ENCODE measurements at places on chromosomes 4 and X.
A peak's percentile ranks its signal among the peaks of the same experiment; 100 is the strongest.

- no peak for DNase-seq
Observed at GRCh38 chrX:134821370-134821769, 163.1 kb upstream of the PLAC1 start.

DNA sequence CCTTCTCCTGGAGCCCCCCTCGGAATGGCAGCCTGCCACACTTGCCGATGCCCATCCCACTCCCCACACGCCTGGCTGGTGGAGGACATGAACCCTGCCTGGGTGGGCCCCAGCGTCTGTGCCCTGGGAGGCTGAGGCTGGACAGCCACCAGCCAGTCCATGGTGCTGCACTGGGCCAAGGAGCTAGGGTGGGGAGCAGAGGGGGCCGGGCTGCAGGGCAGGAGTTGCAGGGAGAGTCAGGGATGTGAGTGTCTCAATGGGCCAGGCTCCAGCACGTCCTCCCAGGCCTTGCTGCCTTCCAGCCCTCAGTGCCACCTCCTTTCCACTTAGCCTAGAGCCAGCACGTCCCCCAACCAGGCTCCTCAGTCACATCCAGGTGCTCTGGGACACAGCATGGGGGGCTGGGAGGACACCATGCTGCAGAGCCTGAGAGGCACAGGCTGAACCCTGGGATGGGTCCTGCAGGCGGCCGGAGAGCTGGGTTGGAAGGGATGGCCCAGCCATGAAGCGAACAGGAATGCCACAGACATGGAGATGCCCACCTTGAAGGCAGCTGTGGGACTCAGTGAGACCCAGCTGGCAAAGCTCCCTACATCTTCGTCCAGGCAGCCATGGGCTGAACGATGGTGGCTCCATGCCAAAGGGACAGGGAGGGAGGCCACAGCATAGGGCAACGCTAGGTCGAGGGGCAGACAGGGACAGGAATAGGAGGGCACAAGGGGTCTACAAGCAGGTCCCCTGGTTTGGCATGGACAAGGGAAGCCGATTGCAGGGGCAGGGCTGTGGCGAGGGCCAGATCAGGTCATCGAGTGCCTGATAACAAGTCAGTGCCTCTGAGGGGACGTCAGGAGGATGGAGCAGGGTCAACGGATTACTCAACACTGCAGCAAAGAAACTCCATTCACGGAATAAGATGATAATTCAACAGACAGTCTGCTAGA lies 30.1 kb upstream of the MXD4 start:
- no peak for DNase-seq

GRCh38 chr4:20062054-20062453 lies 189.7 kb upstream of the SLIT2 start:
- no peak for DNase-seq

- no peak for DNase-seq
Observed at GRCh38 chr4:54027311-54027710, 37.1 kb downstream of the CHIC2 start.

DNA sequence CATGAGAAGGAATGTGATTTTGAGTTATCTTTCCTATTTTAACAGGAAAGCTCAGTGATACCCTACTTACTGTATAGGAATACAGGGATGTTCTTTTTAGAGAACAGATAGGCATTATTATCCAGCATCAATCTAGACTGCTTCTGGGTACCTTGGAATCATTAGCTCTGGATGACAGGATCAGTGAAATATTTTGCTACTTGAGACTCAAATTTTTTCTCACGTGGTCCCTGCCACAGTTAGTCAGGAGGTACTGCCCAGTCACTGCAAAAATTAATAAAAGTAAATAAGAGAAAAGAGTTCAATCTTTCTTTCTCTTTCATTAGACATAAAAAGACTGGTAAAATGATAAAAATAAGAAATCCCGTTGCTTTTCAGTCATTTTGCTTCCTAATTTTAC lies 5.5 kb downstream of the ZNF827 start:
- DNase-seq, result no peak

GRCh38 chrX:108537005-108537404 lies 97.4 kb downstream of the COL4A5 start:
- DNase-seq, result peak; percentile 1

DNA sequence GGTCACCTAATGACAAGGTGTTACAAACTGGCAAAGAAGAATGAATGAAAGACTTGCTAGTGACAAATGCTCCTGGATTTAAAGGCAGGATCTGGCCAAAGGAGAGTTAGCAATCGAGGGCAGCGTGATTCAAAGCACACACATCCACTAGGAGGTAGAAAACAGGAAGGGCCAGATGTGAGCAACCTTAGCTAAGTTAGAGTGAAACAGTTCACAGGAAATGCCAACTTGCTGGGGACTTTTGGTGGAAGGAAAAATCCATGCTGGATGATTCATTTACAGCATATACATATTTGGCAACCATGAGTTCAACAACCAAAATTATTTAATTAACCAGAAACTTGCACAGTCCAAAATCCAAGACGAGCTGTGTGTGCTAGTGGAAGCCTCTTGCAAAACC lies 276.9 kb downstream of the PTTG2 start:
- DNase-seq, result no peak

DNA sequence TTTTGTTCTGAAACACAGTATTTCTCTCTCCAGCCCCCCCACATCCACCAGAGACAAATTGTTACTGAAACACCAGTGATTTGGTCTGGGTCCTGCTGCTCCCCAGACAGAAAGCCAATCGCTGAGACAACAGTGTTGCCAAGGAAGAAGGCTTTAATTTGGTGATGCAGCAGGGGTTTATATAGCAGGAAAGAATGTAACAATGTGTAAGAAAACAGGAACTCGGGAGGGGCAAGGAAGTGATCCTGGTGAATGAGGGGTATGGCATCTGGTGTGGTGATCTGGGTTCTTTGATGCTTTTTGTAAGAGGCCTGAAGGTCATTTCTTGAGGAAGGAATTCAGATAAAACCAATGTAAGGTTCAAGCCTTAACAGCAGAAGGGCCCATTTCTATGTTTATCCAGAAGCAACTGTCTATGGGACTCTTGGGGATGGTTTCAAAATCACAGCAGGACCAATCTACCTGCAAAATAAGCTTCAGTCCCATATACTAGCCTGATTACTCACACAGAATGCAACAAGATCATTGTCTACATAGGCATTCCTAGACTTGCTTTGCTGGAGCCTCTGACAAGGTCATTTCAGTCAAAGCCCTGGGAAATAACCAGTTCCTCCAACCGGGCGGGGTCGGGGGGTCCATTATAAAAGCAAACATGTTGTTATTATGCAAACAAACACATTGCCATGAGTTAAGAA lies 445.2 kb upstream of the ZFP42 start:
- no peak for DNase-seq

DNA sequence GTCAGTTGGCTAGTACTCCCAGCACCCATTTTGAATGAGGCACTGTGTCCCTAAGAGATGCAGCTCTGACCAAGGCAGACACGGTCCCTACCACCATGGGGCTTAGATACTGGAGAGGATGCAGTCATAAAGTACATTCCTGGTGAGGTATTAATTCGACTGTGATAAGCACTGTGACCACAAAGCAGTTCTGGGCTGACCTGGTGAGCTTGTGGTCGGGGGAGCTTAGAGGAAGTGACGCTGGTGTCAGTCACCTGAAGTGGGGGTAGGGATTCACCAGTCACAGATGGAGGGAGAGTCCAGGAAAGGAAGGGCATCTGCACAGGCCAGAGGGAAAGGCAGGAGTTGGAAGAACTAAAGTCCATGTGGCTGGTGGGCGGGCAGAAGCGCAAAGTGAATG lies 15.8 kb upstream of the CLTRN start:
- peak; percentile 44 for DNase-seq

DNA sequence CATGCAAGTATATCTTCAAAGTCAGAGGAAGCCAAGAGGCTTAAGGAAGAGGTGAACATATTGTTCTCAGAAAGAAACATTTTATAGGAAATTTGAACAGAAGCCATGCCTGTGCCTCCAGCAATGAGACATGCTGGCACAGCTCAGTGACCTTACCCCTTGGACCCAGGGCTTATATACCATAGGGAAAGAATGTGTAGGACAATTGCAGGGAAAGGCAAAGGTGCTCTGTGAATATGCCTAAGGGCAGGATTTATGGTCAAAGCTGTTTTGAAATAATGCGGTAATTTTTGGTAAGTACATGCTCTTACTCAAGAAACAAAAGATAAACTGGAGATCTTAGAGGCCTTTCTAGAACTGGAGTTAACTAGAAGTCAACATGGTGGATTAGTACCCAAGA lies 568.8 kb downstream of the GRID2 start:
- DNase-seq, result no peak

DNA sequence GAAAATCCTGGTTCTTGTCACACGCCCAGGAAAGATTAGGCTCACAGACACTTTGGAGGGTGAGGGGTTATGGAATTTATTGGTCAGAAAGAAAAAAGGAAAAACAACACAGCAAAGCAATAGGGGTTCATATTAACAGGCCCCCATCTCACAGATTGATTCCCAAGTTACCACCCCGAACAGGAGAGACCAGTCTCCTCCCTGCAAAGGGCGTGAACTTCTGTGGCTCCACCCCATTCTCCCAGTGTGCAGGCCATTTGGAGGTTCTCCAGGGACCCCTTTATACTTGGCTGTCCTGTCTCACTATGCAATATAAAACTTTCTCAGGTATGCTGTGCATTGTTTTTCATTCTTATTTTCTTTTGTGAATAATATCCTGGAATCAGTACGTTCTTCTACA lies 7.4 kb downstream of the FGF2 start:
- DNase-seq, result no peak

DNA sequence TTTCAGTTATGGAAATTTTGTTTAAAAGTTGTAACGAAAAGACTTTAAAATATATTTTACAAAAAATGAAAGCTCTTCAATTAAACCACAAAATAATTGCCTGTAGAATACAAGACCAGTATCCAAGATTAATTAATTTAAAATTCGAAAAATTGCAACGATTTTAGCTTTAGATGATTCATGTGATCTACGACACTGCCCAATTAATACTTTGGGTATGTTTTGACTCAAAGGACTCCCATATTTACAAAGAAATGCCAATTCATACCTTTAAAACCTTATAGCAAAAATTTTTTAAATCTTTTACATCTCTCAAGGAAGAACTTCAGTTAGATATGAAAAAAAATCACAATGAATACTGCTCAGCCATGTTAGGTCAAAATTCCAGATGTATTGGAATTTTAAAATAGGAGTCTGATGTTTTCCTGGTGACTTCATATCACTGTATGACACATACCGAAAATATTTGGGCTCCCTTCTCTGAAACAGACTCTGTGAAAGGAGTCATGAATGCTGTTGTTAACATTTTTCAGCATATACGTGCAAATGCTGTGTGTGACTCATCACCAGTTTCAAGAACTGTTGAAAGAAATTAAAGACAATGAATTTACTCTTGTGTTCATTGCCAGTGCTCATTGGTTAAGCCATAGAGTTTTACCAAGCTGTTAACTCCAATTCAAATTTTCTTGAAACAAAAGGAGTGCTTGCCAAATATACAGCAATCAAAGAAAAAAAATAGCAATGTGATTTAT lies 13.8 kb upstream of the SMS start:
- DNase-seq, result peak; percentile 90

DNA sequence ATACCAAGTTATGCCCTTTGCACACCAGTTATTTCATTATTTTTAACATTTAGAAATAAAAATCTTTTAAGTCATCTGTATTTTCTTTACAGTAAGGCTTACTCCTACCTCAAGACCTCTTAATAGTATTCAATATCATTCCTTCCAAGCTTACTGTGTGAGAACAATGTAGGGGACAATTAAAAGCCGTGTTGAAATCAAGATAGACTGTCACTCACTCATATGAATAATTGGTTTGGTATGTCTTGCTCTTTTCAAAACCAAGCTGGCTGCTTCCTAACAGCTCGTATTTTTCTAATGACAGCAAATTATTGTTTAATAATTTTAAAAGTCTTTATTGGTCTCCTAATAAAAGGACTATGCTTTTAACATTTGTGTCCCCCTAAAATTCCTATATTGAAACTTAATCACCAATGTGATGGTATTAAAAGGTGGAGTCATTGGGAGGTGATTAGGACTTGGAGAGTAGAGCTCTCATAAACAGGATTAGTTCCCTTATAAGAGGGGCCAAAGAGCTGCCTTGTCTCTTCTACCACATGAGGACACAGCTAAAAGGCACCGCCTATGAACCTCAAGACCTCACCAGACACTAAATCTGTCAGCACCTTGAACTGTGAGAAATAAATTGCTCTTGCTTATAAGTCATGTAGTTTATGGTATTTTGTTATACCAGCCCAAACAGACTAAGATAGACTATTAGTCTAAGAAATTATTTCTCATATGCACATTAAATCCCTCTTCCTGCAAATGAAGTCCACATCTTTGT lies 4.1 kb downstream of the ABCB7 start:
- no peak for DNase-seq

DNA sequence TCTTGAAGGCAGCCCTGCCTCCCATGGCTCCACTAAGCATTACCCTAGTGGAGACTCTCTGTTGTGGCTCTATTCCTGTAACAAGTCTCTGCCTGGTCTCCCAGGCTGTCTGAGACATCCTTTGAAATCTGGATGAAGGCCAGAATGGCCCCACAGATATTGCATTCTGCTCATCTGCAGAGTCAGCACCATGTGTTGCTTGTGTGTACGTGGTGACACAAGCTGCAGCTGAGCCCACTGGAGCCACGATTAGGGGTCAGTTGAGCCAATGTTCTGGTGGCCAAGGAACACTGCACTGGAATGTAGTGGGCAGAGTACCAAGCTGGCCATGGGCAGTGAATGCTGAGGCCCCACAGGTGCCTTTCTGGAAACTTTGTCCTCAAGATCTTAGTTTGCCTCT lies 29.2 kb downstream of the GRID2 start:
- DNase-seq, result no peak

DNA sequence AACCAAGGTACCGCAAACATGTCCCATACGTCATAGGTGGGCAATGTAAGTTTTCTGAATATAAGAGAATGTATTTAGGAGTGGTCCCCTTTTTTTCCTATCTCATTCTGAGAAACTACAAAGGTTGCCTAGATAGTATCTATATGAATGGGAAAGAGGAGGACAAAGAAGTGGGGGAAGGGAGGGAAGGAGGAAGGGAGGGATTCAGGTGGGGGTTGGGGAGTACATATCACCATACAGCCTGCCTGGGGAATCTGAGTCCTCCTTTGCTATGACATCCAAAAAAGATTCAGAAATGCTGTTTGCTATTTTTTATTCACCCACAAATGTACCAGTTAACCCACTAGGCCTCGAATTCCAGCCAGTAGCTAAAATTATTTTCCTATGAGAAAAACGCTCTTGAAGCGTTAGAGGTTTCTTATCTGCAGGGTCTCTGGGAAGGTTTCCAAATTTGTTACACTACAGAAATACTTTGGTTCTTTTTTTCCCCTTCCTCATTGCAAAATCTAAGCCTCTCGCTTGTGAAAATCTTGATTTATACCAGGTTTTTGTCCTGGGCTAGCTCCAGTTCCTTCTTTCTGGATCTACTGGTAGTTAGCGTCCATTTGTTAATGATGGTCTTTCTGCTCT lies 212.9 kb downstream of the NSUN7 start:
- DNase-seq, result no peak
